ENCODE measurements at places on chromosomes 16 and 17.

GRCh38 chr16:70270176-70270575 is 18.4 kb upstream of the EXOSC6 start:
- DNase-seq: no peak

DNA sequence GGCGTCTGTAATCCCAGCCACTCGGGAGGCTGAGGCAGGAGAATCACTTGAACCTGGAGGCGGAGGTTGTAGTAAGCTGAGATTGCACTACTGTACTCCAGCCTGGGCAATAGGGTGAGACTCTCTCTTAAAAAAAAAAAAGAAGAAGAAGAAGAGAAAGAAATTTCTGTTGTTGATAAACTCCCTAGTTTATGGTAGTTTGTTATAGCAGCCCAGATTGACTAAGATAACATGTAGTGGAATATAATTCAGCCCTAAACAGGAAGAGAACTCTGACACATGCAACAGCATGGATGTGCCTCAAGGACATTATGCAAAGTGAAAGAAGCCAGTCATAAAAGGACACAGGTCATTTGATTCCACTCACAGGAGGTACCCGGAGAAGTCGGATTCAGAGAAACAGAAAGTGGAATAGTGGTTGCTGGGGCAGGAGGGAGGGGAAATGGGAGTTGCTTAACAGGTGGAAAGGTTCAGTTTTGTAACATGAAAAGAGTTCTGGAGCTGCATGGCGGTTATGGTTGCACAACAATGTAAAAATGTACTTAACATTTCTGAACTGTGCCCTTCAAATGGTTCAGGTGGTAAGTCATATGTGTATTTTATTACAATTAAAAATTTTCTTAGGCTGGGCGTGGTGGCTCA is 26.0 kb upstream of the PRM1 start:
- no peak for DNase-seq

GRCh38 chr16:62190426-62190825 is 154.2 kb upstream of the CDH8 start:
- no peak for DNase-seq

GRCh38 chr17:72970797-72971196 is 121.7 kb downstream of the SLC39A11 start:
- no peak for DNase-seq

DNA sequence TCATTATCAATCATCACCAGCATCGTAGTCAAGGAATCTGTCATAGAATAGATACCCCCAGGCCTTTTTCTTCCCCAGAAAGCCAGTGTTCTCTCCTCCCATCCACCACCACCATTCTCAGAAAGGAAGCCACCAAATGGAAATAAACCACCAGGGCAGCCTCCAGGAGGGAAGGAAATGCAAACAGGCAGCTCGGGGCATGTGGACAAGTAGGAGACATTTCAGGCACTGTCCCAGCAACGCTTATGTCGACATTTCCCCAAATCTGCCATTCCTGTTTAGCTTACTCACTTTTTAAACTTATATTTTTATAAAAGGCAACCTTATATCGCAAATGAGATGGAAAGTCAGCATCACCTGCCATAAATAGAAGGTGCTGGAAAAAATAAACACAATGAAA is 15.8 kb downstream of the EMP2 start:
- DNase-seq: no peak

DNA sequence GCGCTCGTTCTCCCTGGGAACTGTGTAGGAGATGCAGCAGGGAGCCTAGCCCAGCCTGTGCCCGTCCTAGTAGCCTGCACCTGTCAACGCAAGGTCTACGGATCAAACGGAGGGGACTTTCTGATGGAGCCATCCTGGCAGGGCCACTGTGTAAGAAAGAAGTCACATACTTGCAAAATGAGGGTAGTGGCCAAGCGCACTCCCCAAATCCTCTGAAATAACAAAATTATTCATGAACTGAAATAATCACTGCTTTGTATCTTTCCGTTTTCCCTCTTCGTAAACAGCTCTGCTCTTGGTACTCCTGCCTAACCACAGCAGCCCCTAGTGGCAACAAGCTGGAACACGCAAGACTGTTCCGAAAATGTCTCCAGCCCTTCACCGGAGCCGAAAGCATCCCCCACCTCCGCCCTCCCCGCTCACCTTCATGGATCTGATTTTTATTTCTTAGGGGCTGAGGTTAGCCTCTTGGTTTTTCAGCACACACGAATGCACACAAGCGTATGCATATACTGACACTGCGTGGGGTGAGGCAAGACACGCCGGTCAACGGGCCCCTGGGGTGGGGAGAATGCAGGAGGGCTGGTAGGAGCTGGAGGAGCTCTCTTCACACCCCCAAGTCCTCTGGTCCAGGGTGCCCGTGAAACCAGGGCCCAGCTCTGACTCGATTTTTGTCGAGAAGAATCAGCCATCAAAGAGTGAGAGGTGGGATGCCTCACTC is 100.8 kb downstream of the ABCC12 start:
- DNase-seq: no peak

- no peak for DNase-seq
Measured at GRCh38 chr16:10598157-10598556, 17.8 kb upstream of the EMP2 start.

- no peak for DNase-seq
Measured at GRCh38 chr17:72244494-72244893, 123.7 kb downstream of the SOX9 start.

DNA sequence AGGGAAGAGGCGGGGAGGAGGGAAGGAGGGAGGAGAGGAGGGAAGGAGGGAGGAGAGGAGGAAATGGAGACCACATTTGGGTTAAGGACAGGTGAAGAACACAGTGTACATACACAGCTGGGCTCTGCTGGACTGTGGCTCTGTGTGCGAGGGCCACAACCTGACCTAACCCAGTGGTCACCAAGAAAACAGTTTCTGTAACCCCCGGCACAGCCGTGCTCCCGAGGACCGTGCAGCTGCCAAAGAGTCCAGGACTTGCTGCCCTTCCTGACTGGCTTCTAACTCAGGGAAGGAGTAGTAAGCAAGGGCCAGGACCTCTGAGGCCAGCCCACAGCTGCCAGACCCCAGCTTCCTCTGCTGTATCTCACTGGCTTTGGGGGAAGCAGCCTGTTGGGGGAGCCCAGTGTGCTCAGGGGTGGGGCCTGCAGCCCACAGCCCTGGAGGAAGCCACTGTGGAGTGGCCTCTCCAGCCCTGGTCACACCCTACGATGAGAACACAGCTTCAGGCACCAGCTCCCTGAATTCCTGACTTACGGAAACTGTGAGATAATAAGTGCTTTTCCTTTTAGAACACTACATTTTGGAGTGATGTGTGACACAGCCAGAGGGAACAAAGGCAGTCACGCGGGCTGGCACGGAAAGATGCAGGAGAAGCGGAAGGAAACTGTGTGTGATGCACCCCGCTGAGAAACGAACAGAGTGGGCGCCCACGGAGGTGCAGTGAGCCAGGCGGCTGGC is 32.3 kb downstream of the SLC7A5 start:
- no peak for DNase-seq

DNA sequence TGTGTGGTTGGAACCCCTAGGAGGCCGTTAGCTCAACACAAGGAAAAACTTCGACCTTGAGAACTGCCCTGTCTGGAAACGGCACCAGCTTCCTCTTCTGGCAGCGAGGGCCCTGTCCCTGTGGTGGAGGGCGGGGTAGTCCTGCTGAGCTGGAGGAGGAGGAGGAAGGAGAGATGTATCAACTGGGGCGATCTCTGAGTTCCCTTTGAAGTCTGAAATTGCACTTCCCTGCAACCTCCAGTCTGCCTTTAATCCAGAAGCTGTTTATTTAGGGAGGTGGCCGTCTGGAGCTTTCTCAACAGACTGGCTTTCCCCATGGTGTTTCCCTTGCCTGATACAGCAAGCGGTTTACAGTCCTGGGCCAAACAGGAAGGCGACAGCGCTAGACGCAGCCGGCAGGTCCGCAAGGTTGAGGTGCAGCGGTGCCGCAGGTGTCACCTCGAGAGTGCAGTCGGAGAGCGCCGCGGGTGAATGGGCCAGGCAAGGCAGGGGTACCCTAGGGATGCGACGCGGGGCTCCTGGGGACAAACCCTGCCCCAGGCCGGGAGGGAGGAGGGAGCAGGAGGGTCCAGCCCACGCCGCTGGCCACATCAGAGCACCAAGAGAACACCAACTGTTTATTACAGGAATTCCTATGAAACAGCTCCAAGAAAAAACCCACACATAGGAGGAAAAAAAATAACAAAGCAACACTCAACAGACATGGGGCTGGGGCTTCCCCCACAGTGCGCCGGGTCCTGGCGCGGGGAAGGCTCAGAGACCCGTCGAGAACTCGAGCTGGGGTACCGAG is 11.4 kb upstream of the MRPS23 start:
- DNase-seq: no peak

GRCh38 chr17:42518046-42518754 is 17.8 kb upstream of the NAGLU start:
- no peak for DNase-seq

DNA sequence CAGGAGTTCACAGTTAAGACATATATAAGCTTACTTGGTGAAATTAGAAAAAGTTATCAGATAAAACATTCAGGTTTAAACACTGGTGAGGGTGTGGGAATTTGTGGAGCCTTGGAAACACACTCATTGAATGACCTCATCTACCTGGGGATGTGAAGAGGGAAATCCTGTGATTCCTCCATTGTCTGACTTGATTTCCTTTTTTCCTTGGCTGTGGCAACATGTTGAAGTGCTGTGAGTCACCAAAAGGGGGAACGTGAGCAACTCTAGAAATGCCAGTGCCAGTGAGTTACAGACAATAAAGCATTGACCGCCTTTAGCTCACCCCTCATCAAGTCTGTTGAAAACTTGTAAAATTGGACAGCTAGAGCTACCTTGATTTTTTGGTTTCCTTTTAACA is 1.8 kb downstream of the HMOX2 start:
- no peak for DNase-seq

- DNase-seq: no peak
Measured at GRCh38 chr17:44159519-44160210, 10.8 kb upstream of the ASB16 start.

GRCh38 chr17:67549820-67550219 is 167.9 kb upstream of the NOL11 start:
- no peak for DNase-seq

DNA sequence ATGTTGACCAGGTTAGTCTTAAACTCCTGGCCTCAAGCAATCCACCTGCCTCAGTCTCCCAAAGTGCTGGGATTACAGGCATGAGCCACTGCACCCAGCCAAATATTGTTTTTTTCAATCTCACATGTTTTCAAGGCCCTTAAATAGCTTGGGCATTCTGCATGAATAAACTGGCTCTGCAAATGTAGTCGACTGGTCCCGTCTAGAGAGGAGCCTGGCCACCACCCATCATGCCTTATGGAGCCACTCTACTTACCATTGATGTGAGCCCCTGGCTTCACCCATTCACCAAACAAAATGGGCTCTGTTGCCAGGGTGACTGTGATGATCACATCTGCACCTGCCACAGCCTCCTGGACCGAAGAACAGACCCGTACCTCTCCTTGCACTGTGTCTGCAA is 10.8 kb downstream of the CRYM start:
- DNase-seq: no peak

GRCh38 chr17:74843352-74843627 is 16.4 kb downstream of the GRIN2C start:
- DNase-seq: no peak

DNA sequence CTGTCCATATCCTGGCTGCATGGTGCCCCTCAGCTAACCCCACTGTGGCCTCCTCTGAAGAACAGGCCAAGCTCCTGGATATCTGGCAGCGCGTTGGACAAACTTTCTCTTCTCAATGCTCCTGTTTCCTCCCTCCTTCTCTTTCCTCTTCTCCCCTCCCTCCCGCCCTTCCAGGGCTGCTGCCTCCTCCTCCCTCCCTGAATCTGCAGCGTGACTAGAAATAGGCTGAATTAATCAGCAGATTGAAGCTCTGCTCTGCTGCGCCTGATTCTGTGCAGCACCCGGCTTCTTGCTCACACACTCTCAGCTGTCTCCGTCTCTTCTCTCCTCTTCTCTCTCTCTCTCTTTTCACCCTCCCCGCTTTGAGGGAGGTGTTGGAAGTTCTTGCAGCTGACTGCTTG is 19.8 kb downstream of the TMEM94 start:
- no peak for DNase-seq

DNA sequence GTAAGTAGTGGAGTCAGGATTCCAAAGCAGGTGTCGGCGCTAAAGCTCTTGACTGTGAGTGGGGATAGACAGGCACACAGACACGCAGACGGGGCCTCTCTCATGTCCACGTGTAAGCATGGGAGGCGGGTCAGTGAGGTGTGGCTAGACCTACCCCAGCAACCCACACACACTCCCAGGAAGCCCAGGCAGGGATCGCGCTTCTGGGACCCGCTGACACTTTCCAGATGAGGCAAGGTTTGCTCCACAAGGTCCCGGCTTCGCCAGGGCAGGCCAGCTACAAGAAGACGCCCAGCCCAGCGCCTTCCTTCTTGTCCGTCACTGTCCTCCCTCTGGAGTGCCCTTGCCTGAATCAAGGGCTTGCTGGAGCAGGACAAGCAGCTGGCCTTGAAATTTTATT is 213.8 kb upstream of the RPL38 start:
- no peak for DNase-seq

- DNase-seq: no peak
Measured at GRCh38 chr17:65434878-65435277, 126.6 kb downstream of the AXIN2 start.

GRCh38 chr17:73430848-73431247 is 119.0 kb upstream of the CDC42EP4 start:
- no peak for DNase-seq

- DNase-seq: no peak
Measured at GRCh38 chr17:753418-753817, 1.4 kb upstream of the GEMIN4 start.

GRCh38 chr16:19898924-19899604 is 14.4 kb upstream of the GPRC5B start:
- DNase-seq: no peak

- no peak for DNase-seq
Measured at GRCh38 chr17:6066183-6066948, 3.8 kb upstream of the WSCD1 start.

DNA sequence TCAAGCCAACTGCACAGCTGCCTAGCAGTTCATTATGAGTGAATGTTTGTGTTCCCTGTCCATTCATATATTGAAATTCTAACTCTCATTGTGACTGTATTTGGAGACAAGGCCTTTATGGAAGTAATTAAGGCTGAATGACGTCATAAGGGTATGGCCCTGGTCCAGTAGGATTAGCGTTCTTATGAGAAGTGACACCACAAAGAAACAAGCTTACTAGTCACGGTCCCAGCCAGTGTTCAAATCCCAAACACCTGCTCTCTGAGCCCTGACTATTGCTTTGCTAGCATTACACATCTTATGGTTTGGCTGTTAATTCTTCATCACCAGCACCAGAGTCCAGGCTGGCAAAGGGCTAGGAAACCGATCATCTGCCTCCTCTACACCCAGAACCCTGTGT is 2.2 kb downstream of the ZNF668 start:
- DNase-seq: no peak
